Activated T-helper 2 cell treated with anti-CD3 and anti-CD28 coated beads, Interferon-gamma antibody, Interleukin-2, Interleukin-4, amounts not matched to agents 10 μg/mL and 5 μg/mL and 100 μg/mL, durations not matched to agents 14 hours and 24 hours and 36 hours (primary cell): ENCODE measurements at places on chromosomes 12 and 14. TPM values are rescaled to one million over a fixed set of nuclear protein-coding genes. Genes with fewer than 3 reads are reported as not detected.
A peak's percentile ranks its signal among the peaks of the same experiment; 100 is the strongest.

Gene PPFIA2
- not detected in 2 replicates for total RNA-seq

Gene TCTN2
- 3.0 and 3.3 TPM in 2 replicates for total RNA-seq

Gene GALNT8
- 1.2 and 1.4 TPM in 2 replicates for total RNA-seq

Gene MYO1H
- not detected in 2 replicates for total RNA-seq

Gene SDSL
- 0.46 and 0.67 TPM in 2 replicates for total RNA-seq

Gene ZDHHC22
- not detected in 2 replicates for total RNA-seq

Gene C14orf93
- total RNA-seq = 9.1 and 9.2 TPM in 2 replicates

DNA sequence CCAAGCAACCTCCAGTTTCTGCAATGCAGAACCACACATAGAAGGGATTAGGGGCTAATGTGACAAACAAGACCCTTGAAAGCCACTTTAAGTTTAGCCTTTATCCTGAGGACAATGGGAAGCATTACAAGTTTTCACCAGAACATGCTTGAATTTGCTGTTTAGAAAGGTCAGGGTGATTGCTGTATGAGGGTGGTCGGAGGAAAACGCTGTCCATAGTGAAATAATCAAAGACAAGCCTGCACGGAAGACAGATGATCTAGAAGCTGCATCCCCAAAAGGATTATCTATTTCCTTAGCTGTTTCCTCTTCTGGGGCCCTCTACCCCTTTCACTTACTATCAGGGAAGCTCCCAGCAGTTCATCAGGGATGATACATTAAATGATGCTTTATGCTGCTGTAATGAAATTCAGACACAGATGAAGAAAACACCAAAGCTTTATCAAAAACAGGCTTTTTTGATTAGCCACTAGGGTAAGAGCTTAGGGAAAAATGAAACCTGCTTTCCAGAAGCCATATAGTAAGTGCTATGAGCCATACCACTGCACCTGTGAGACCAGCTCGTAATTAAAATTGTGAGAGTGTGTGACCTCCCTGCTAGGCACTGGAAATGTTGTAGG lies 6.5 kb downstream of the HAL start:
- H3K4me1 ChIP-seq = no peaks in the 10 kb centered on the region
- no peaks in the 10 kb centered on the region for H3K36me3 ChIP-seq
- no peak for DNase-seq

DNA sequence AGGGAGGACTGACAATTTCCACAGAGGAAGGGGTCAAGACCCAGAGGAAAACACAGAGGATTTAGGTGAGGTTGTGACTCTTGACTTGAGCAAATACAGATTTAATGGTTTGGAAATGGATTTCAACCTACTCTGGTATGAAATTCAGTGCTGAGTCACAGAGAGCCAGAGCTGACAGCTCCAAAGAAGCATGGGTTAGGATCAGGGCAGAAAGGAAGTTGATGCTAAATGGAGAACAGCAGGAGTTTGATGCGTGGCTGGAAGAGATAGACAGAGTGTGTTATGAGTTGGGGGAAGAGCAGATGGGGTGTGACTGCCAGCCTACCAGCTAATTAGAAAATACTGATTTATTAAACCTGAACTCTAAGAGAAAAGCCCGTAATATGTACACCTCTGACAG lies 272.6 kb downstream of the FOXG1 start:
- DNase-seq = no peak
- no peak overlapping the region for H3K27ac ChIP-seq
- no peaks in the 10 kb centered on the region for H3K4me1 ChIP-seq
- H3K36me3 ChIP-seq = no peaks in the 10 kb centered on the region
- H3K4me3 ChIP-seq = no peak overlapping the region
- H3K27me3 ChIP-seq = no peaks in the 10 kb centered on the region

DNA sequence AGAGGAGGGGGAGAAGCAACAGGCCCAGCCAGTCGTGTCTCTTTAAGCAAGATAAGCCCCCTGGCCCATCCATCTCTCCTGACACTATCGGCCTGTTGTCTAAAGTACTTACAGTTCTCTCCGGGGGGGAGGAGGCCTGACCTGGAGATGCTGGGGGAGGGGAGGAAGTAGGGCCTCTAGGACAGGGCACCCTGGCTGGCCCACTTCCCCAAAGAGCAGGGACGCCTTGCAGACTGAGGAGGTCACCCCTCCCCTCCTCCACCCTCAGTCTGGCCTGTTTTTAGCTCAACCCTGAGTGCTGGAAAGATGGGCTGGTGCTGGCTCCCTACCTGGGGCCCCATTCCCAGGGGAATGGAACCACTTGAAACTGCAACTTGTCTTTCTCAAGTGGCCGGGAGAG lies 70.3 kb downstream of the TBX5 start:
- no peak overlapping the region for H3K4me3 ChIP-seq
- DNase-seq = no peak
- no peak overlapping the region for H3K27ac ChIP-seq
- H3K4me1 ChIP-seq = no peaks in the 10 kb centered on the region
- H3K36me3 ChIP-seq = no peaks in the 10 kb centered on the region
- no peaks in the 10 kb centered on the region for H3K27me3 ChIP-seq

DNA sequence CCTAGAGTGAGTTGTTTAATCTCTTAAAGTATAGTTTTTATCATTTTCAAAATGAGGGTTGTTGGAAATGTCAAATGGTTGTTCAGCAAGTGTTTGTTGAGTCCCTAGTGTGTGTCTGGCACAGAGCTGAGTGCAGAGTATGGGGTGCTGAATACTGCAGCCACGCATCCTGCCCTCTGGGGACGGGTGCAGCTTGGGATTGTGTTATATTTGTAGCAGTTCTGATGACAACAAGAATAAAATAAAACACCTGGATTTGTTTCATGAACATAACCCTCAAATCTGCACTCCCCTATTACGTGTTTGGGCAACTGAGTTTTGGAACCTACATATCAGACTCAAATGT lies 127.9 kb downstream of the CACNA1C start:
- peaks cover 2% of the 10 kb centered on the region for H3K4me1 ChIP-seq
- H3K27ac ChIP-seq = no peak overlapping the region
- DNase-seq = no peak
- H3K27me3 ChIP-seq = peaks cover 7% of the 10 kb centered on the region
- H3K4me3 ChIP-seq = no peak overlapping the region

DNA sequence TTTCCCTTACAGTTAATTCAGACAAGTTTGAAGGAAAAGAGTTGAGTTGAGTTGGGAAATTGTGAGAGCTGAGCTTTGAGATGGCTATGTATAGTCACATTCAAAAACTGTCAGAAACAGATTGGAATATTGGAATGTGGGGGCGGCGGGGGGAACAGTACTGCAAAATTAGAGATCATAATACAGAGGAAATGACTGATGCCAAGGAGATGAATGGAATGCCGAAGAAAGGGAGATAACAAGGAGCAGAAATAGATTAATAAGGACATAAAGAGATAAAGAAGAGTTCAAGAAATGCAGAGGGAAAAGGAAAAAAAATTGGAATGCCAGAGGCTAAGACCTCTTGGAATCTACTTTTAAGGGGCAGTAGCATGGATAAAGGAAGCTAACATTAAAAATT lies 3.2 kb upstream of the OR4K5 start:
- no peaks in the 10 kb centered on the region for H3K27me3 ChIP-seq
- no peak overlapping the region for H3K4me3 ChIP-seq
- DNase-seq = no peak

GRCh38 chr12:66409195-66409871 lies 107.0 kb downstream of the HELB start:
- peak; percentile 26 for DNase-seq
- H3K4me3 ChIP-seq = no peak overlapping the region
- no peak overlapping the region for H3K27ac ChIP-seq
- H3K4me1 ChIP-seq = no peaks in the 10 kb centered on the region

DNA sequence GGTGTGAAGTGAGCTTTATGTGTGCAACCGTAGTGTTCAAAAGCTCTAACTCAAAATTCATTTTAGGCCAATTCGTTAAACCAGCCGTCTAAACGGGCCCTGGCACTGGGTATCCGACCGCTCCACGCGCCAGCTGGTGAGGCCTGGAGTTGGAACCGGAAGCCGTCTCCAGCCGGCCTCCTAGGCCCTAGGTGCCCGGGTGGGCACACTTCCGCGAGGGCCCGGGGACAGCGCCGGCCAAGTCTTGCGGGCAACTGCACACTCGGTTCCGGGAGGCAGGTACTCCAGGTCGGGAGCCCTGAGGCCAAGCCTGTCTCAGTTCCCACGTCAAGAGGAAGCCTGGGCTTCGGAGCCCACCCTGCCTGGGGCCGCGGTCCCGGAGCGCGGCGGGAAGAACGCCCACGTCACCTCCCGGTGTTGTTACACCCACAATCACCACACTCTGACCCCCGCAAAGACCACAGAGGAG lies 16.2 kb downstream of the OTX2 start:
- no peak for DNase-seq

GRCh38 chr14:31449971-31450610 lies 7.2 kb downstream of the DTD2 start:
- no peak overlapping the region for H3K4me3 ChIP-seq
- no peaks in the 10 kb centered on the region for H3K27me3 ChIP-seq
- no peak overlapping the region for H3K27ac ChIP-seq

GRCh38 chr12:3492793-3493042 lies 1.7 kb downstream of the PRMT8 start:
- H3K36me3 ChIP-seq = no peaks in the 10 kb centered on the region
- no peak for DNase-seq
- no peaks in the 10 kb centered on the region for H3K4me1 ChIP-seq
- peaks cover 54% of the 10 kb centered on the region for H3K27me3 ChIP-seq
- H3K27ac ChIP-seq = no peak overlapping the region

DNA sequence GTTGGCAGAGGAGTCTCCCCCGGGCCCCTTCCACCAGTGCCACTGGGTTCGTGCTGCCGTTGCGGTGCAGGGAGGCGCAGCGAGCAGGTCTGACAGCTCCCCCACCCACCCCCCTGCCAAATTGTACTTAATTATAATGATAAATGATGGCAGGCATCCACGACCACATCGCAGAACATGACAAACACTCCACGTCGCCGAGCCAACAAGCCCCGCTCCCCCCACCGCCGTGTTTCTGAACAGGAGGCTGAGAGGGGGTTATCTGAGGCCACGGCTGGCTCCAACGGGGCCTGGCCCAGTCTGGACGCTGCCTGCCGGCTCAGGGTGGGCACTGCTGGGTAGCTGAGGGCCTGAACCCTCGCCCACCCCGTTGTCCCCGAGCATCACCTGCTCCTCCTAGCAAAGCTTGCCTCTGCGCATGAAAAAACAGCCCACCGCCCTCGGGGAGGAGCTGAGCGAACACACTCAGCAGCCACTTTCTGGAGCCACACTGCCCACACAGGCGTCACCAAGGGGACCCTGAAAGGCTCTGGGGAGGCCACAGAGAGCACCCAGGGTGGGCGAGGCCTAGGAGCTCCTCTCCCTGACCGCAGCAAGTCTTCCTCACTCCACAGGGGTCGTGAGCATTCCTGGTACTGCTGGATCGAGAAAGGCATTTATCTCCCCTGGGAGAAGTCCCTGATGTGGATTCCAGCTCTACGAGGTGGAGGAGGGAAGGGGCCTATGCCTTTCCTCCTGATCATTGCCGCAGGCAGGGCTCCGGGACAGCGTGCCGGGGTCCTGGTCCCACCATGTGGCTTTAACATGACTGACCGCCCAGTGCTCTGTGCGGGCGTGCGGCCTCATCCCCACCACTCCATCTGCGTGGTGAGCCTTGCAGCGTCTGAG lies 35.4 kb upstream of the DIO3 start:
- DNase-seq = no peak
- no peak overlapping the region for H3K4me3 ChIP-seq
- no peak overlapping the region for H3K27ac ChIP-seq
- H3K36me3 ChIP-seq = no peaks in the 10 kb centered on the region
- H3K4me1 ChIP-seq = no peaks in the 10 kb centered on the region

DNA sequence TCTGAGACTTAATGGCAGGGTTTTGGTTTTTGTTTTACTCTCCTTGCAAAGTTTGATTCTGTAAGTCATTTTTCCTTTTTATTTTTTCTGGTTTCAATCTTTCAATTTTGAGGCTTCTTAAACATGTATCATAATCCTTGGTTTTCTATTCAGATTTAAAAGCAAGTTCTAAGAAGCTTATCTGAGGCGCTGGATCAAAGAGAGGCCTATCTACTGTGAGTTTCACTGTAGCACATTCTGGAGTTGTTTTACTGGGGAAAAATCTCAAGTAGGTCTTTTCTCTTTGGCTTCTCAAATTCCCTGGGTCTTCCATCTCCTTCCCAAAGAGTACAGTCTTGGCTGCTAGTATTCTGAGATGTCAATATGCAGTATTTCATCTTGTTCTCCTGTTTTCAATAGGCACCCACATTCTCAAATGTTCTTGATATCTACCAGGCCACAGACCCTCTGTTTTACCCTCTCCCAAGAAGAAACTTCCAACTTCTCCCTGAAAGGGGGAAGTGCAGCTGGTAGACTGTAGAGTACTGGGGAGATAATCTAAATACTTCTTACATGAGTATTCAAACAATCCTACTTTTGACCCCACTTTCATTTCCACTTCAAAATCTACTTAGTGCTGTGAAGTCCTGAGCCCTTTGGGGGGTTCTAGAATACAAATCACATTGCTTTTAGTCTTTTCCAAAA lies 10.9 kb upstream of the CATSPERB start:
- DNase-seq = no peak
- H3K4me1 ChIP-seq = peaks cover 14% of the 10 kb centered on the region
- H3K36me3 ChIP-seq = peaks cover 3% of the 10 kb centered on the region
- peaks cover 2% of the 10 kb centered on the region for H3K27me3 ChIP-seq
- peak overlapping the region; percentile 21 for H3K27ac ChIP-seq

GRCh38 chr12:49632986-49633702 lies 9.8 kb downstream of the PRPF40B start:
- DNase-seq = no peak
- no peak overlapping the region for H3K27ac ChIP-seq
- H3K36me3 ChIP-seq = no peaks in the 10 kb centered on the region
- no peak overlapping the region for H3K4me3 ChIP-seq
- H3K27me3 ChIP-seq = peaks cover 2% of the 10 kb centered on the region

- H3K4me3 ChIP-seq = peak overlapping the region; percentile 66
- peaks cover 19% of the 10 kb centered on the region for H3K4me1 ChIP-seq
- no peak for DNase-seq
- no peaks in the 10 kb centered on the region for H3K36me3 ChIP-seq
- H3K27me3 ChIP-seq = peaks cover 60% of the 10 kb centered on the region
These were observed 467 bp downstream of the KCNK13 start for GRCh38 chr14:90062127-90062794.

GRCh38 chr12:89101440-89101839 lies 250.9 kb downstream of the DUSP6 start:
- peaks cover 4% of the 10 kb centered on the region for H3K4me1 ChIP-seq
- no peaks in the 10 kb centered on the region for H3K27me3 ChIP-seq
- no peak overlapping the region for H3K4me3 ChIP-seq
- DNase-seq = no peak
- H3K27ac ChIP-seq = no peak overlapping the region

GRCh38 chr14:53048631-53049030 lies 97.8 kb upstream of the FERMT2 start:
- peaks cover 57% of the 10 kb centered on the region for H3K36me3 ChIP-seq
- DNase-seq = no peak
- H3K4me3 ChIP-seq = no peak overlapping the region
- no peaks in the 10 kb centered on the region for H3K27me3 ChIP-seq

GRCh38 chr14:88233915-88234314 lies 89.2 kb downstream of the KCNK10 start:
- H3K4me1 ChIP-seq = no peaks in the 10 kb centered on the region
- H3K4me3 ChIP-seq = no peak overlapping the region
- H3K27ac ChIP-seq = no peak overlapping the region
